Activated naive CD8-positive, alpha-beta T cell treated with anti-CD3 and anti-CD28 coated beads for 36 hours (primary cell): ENCODE measurements at places on chromosomes 12 and 14.

- no peak for DNase-seq
These were observed 94.5 kb downstream of the AACS start for GRCh38 chr12:125159702-125160101.

DNA sequence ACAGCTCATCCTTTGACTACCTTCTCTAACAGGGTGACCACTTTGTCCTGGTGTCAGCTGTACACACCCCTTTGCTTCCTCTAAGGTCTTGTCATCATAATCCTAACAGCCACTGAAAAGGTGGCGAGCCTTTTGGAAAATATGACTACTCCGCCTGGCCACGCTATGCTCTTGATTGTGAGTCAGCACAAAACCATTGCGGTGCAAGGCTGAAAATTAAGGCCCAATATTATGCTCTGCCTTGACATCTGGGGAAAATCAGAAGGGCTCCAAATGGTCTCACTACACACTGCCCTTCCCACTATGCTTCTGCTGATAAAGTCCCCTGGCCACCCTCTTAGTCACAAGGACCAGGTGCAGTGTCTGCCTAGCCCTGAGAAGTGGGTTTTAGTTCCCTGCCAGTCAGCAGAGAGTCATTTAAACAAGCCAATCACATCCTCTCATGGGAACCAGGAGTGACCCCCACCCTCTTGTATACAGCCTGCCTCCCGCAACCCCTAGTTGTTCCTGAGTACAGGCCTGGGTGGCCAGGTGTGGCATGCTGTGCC is 34.3 kb downstream of the FGD6 start:
- DNase-seq: no peak

- no peak for DNase-seq
These were observed 71.3 kb upstream of the MANSC4 start for GRCh38 chr12:27851311-27851710.

DNA sequence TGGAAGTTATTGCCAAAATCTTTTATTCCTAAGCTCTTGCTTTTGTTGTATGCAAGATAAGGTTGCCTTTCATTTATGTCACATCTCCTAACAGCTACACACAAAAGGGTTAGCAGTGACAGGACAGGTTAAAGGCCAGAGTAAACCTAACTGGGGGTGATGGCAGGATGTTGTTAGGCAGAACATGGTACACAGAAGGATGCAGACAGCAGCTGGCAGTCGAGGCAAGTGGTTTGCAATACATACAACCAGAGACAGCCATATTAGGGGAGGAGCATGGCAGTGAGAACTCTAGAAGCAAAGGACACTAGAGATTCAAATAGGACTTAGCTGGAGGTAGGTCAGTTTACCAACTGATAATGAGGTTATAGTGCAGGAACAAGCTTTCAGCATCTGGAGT is 2.7 kb upstream of the ABCD2 start:
- DNase-seq: no peak

DNA sequence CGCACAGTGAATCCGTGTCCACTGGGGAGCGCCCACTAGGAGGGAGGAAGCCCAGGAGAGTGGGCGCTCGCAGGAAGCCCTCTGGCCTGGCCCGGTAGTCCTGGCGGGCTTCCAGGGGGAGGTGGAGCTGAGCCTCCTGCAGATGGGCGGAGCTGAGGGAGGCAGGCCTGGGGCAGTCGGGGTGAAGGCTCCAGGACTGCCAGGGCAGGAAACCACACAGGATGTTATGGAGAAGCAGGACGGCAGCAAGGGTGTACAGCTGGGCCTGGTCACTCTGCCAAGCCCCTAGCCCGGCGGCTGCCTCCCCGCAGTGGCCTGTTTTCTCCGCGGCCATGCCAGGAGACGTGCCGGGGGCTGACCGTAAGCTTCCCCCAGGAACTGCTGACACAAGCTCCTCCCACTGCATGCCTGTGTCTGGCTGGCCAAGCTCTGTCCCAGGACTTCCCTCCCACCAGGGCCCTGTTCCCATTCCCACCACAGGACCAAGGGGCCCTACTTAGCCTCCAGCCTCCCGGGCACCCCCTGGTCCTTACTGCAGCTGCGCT is 143.4 kb upstream of the C14orf180 start:
- no peak for DNase-seq

GRCh38 chr14:103109535-103110441 is 13.5 kb upstream of the TNFAIP2 start:
- DNase-seq: no peak

DNA sequence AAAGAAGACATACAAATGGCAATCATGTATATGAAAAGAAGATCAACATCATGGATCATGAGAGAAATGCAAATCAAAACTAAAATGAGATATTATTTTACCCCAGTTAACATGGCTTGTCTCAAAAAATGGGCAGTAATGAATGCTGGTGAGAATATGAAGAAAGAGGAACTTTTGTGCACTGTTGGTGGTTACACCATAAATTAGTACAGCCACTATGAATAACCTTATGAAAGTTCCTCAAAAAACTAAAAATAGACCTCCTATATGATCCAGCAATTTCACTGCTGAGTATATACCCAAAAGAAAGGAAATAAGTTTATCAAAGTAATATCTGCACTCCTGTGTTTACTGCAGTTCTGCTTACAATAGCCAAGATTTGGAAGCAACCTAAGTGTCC is 151.7 kb downstream of the PDZRN4 start:
- no peak for DNase-seq

GRCh38 chr12:107760207-107760808 is 629 bp downstream of the PRDM4 start:
- DNase-seq: peak; percentile 41

DNA sequence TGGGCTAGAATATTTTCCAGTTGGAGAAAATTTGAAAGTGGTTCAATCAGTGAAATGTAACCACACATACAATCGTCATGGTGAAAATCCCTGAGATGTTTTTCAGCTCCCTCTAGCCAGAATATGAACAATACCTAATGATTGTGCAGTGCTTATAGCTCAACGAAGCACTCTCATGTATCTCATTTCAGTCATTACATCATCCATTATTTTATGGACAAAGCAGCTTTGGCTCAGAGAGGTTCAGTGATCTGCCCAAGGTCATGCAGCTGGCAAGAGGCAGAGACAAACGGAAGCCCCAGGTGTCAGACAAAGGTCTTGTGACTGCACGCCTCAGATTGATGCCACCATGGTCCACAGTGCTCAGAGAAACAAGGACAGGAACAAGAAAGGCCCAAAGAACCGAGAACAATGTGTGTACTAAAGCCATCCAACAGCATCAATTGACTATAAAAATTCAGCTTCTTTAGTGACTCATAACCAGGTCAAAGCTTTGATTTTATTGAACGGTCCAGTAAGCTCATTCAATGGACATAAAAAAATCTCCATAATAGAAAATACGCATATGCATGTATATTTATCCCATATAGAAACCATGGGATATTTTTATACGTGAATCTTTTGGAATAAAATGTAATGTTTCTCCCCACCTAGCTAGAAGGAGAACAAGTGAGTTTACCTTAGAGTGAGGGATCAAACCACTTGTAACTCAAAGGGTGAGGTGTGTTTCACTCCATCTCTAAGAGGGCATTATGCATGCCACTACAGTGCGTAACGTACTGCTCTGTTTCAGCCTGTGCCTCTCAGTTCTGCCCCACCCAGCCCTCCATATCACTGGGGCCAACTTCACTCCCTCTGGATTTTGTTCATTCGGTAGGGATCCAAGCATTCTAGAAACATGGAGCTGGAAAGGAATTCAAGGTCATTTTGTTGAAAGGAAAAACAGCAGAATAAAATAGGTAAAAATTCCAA is 141.8 kb downstream of the GRIN2B start:
- no peak for DNase-seq

- DNase-seq: no peak
These were observed 159.4 kb downstream of the SPTSSA start for GRCh38 chr14:34302654-34303053.

DNA sequence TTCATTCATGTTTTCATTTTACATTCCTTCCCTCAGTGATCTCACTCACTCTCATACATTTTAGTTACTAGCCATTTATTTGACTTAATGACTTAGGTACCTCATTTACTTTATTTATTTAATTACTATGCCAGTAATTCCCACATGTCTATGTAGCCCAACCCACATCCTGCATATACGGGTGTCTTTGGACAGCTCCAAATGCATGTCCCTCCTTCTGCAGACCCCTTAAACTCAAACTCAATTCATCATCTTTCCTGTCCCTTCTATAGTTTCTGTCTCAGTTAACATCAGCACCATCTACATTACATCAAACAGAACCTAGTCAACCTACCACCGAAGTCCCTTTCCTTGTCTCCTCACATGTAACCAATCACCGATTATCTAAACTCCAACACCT is 2.8 kb downstream of the CLEC1A start:
- DNase-seq: no peak

GRCh38 chr12:107411792-107412535 is 273.6 kb upstream of the PWP1 start:
- no peak for DNase-seq

DNA sequence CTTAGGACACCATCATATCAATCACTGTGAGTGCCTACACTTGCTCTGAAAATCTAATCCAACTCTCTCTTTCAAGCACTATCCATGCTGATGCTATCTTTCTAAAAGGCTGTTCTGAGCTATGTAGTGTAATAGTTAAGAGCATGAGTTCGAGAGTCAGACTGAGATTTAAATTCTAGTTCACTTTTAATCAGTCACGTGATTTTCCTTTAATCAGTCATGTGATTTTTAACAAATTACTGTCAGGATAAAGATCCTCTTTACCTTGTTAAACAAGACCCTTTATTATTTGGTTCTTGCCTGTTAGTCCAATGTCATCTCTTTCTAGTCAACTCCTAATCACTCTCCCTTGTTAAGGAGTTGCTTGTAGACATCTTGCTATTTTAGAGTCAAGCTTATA is 653.0 kb downstream of the RPL10L start:
- DNase-seq: no peak

DNA sequence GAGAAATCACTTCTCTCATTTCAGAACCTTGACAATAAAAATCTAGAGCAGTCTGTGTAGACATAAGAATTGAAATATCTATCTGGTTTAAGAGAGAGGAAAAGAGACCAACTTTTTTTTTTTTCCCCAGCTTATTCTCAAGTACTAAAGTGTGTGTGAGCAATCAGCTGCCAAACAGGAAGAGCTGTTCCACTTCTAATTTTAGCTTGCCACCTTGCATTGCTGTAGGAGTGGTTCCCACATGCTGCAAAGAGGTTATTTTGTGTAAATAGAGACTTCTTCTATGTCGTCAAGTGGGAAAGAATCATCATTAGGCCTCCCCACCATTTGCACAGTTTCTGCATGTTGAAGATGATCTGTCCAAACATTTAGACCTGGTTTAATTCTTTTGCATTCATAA is 142.6 kb downstream of the NPAS3 start:
- DNase-seq: no peak

DNA sequence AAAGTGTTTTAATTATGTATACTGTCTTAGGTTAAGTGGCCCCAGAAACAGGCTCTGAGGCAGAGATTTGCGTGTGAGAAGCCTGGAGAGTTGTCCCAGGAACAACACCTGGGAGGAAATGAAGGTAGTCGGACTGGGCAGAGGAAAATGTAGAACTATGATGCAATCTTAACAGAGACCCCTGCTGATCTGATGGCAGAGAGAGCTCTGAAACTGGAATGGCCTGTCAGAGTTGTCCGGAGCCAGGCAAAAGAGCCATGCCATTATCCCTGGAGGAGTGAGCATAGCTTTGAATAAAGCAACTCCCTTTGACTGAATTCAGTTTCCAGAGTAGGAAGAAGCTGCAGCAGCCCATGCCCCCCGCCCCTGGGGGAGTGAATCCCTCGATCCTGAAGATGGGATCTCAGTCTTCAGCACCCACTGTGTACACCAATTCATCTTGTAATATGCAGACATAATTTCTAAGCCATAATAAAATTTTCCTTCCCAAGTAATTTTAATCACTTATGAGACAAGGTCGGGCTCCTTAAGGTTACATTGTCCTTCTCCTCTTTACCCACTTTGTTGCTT is 264.8 kb downstream of the PDZRN4 start:
- DNase-seq: no peak

DNA sequence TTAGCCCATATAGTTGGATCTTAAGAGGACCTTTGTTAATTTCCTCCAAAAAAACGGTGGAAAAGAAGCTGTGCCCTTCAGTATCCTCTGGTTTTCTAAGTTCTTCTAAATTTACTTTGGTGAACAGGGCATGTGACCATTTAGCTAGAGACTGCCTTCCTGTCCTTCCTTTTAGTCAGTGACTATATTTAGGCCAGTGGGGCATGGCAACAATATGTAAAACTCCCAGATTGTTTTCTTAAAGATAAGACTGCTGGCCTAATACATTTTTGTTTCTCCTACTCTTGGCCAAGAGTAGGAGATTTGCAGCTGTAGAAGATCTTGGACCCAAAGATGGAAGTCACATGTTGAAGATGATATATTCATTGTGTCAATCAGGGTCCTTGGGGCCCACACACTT is 325.1 kb upstream of the DCN start:
- DNase-seq: no peak

- DNase-seq: no peak
These were observed 65.5 kb upstream of the SLCO1C1 start for GRCh38 chr12:20629414-20630156.
